ENCODE measurements at places on chromosomes 2 and 18. TPM values are rescaled to one million over a fixed set of nuclear protein-coding genes. Genes with fewer than 3 reads are reported as not detected.

Gene CCDC141
- 146 TPM for total RNA-seq

Gene SKOR2
- total RNA-seq: not detected

Gene TSPYL6
- total RNA-seq: not detected

DNA sequence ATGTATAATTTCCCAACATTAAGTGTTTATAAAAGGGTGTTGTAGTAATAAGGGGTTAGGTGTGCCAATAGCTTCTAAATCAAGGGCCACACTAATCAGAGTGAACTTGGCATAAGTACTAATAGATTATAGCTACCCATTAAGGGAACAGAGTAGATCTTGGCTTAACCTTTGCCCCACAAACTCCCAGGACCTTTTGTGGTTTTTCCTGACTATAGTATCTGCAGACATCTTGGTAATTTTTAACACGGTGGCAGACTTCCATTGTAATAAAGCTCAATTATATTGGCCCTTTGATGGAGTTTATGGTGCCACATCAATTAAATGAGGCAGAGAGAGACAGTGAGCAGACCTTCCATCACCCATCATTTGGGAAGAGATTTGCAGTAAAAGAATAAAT is 358.5 kb upstream of the HNRNPA3 start:
- H3K27me3 ChIP-seq: no peaks in the 10 kb centered on the region
- H3K4me1 ChIP-seq: no peaks in the 10 kb centered on the region
- no peaks in the 10 kb centered on the region for H3K36me3 ChIP-seq
- H3K27ac ChIP-seq: no peak overlapping the region

GRCh38 chr2:20949256-20949655 is 94.6 kb downstream of the APOB start:
- H3K27me3 ChIP-seq: no peaks in the 10 kb centered on the region
- H3K4me1 ChIP-seq: no peaks in the 10 kb centered on the region
- H3K27ac ChIP-seq: no peak overlapping the region
- no peak for DNase-seq
- H3K4me3 ChIP-seq: no peak overlapping the region

- H3K4me1 ChIP-seq: no peaks in the 10 kb centered on the region
- H3K27me3 ChIP-seq: no peaks in the 10 kb centered on the region
- H3K36me3 ChIP-seq: no peaks in the 10 kb centered on the region
- H3K27ac ChIP-seq: peak overlapping the region; percentile 77
- DNase-seq: no peak
Measured at GRCh38 chr18:25282282-25282681, 69.7 kb downstream of the ZNF521 start.

GRCh38 chr2:65081232-65081685 is 25.0 kb downstream of the CEP68 start:
- H3K4me3 ChIP-seq: no peak overlapping the region
- H3K27me3 ChIP-seq: no peaks in the 10 kb centered on the region
- H3K4me1 ChIP-seq: no peaks in the 10 kb centered on the region
- peaks cover 74% of the 10 kb centered on the region for H3K36me3 ChIP-seq
- no peak for DNase-seq

GRCh38 chr18:77068321-77069312 is 64.0 kb downstream of the MBP start:
- no peak for DNase-seq
- peaks cover 15% of the 10 kb centered on the region for H3K36me3 ChIP-seq
- H3K27ac ChIP-seq: peak overlapping the region; percentile 71
- no peaks in the 10 kb centered on the region for H3K27me3 ChIP-seq
- no peak overlapping the region for H3K4me3 ChIP-seq
- H3K4me1 ChIP-seq: peaks cover 3% of the 10 kb centered on the region

Measured in right atrium auricular region (tissue), 2 donors.